Glutamatergic neuron (in vitro differentiated cells): ENCODE measurements at places on chromosomes 3 and 15. TPM values are rescaled to one million over a fixed set of nuclear protein-coding genes. Genes with fewer than 3 reads are reported as not detected.

Gene STRC
- 1.4 TPM for total RNA-seq

Gene ACTC1
- 19.6 TPM for total RNA-seq

Gene IL16
- 0.27 TPM for total RNA-seq

Gene PROK2
- not detected for total RNA-seq

Gene SCN5A
- total RNA-seq, result 4.8 TPM

Gene TMEM266
- total RNA-seq, result 1.3 TPM

Gene SEMA6D
- 255 TPM for total RNA-seq

GRCh38 chr15:76354823-76355440, 18.4 kb downstream of the ISL2 start:
- no peak for DNase-seq

- DNase-seq, result no peak
These were observed 43.0 kb upstream of the IL20RB start for GRCh38 chr3:136914739-136915138.

DNA sequence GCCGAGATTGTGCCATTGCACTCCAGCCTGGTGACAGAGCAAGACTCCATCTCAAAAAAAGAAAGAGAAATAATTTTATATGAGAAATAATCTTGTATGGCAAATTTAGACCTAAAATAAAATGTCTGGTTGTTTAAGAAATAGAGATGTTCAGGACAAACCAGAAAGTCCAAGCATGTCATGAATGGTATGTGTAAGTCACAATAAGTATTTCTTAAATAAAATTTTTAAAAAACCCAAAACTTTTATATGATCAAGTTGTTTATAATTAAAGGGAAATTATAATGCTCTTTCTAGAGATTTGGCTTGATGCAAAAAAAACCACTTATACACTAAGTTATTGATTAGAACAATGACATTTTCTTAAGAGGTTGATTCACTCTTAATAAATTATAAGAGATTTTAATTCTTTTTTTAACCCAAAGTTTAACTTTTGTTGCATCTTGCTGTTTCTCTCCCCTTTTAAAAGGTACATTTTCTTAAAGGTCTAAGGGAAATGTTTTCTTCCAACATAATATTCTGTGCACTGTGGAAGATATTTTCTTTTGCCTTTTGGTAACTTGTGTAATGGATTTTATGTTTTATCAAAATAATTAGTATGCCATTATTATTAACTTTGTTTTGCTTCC, 105.7 kb downstream of the RTP4 start:
- DNase-seq, result no peak

GRCh38 chr15:32908872-32909271, 191.1 kb downstream of the GREM1 start:
- no peak for DNase-seq

- DNase-seq, result no peak
These were observed 399.4 kb downstream of the ROBO1 start for GRCh38 chr3:79368403-79368802.

GRCh38 chr3:163476179-163476578, 1602.1 kb downstream of the SI start:
- DNase-seq, result no peak

DNA sequence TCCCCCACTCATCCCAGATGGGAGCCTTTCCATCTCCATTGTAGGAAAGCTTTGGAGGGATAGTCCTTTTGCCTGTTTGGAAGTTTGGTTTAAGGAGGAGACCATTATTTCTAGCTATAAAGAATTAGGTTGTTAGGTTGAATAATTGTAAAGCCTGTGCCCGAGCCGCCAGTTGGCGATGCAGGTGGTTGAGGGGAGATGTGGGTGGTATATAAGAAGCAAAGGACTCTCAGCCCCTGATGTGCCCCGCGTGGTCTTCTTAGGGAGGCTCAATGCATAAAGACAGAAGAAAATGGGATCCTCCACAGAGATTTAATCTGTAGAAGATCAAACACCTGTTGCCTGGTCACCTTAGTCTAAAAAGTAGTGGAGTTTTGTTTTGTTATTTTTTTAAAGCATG, 55.7 kb downstream of the CHDH start:
- no peak for DNase-seq

DNA sequence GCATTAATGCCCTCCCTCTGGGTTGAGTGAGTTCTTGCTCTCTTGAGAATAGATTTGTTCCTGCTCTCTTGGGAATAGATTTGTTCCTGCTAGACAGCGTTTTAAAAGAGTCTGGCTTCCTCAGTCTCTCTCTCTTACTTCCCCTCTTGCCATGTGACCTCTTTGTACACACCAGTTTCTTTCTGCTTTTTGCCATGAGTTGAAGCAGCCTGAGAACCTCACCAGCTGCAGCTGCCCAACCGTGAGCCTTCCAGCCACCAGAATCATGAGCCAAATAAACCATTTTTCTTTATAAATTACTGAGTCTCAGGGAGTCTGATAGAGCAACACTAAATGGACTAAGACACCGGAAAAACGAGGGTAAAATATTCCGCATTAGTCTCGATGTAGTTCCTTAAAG, 253.6 kb downstream of the CNTN6 start:
- no peak for DNase-seq

GRCh38 chr3:186782542-186783057, 777 bp upstream of the EIF4A2 start:
- no peak for DNase-seq

DNA sequence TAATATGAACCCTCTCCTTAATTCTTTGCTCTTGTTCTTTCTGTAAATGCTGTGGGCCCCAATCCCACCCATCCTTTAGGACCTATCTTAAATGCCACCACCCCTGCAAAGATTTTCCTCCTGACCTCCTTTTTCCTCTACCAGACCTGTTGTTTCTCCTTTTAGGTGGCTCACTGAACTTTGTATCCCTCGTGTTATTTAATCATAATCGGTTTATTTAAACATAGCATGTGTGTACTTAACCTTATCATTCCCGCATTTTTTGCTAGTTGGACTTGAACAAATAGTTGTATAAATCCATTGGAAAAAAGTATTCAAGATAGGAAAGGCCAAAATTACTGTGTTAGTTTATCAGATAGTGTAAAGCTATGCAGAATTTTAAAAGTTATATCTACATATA, 988 bp upstream of the NFKBIZ start:
- no peak for DNase-seq

DNA sequence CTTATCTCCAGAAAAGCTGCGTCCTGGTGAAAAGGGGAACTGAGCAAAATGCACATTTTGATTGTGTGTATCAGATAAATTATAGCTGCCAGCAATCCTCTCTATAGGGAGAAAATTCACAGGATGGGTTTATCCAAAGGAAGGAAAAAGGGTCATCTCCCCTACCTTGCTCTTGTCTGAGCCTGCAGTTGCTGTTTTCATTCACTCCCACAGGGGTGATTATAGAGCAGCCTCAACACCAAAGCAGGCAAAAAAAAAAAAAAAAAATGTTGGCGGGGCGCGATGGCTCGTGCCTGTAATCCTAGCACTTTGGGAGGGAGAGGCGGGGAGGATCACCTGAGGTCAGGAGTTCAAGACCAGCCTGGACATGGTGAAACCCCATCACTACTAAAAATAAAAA, 333.7 kb downstream of the ROBO2 start:
- no peak for DNase-seq

GRCh38 chr3:133966954-133967353, 62.8 kb downstream of the SLCO2A1 start:
- no peak for DNase-seq

DNA sequence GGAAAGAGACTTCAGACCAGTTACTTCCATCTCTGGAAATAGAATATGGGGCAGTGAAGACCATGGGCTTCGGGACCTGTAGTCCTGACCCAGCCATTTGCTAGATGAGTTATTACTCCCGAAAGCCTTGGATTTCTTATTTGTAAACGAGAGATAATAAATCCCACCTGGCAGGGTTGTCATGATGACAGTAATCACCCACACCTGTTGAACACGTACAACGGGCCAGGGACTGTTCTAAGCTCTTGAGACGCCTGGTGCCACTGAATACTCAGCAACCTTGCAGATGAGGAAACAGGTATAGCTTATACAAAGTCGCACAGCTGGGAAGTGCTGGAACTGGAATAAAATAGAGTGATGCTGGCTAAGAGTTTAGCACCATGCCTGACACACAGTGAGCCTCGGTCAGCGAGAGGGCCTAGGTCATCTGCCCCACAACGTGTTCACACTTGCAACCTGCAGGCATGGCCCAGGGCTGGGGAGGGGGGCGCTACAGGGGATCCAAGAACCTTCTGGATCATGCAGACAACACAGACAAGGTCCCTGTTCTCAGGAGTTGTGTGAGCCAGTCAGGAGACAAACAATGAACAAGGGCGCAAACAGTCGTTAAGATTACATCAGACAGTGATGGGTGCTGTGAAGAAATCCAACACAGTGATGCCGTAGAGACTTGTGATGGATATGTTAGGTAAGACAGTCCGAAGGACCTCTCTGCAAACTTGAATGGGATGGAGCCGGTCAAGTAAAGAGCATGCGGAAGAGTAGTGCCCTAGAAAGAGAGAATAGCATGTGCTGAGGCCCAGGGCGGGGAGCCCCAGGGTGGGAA, 89.2 kb downstream of the CORO2B start:
- no peak for DNase-seq

GRCh38 chr15:57019496-57020160, 101.2 kb downstream of the TCF12 start:
- no peak for DNase-seq

GRCh38 chr3:13673207-13673606, 124.3 kb downstream of the FBLN2 start:
- DNase-seq, result no peak

DNA sequence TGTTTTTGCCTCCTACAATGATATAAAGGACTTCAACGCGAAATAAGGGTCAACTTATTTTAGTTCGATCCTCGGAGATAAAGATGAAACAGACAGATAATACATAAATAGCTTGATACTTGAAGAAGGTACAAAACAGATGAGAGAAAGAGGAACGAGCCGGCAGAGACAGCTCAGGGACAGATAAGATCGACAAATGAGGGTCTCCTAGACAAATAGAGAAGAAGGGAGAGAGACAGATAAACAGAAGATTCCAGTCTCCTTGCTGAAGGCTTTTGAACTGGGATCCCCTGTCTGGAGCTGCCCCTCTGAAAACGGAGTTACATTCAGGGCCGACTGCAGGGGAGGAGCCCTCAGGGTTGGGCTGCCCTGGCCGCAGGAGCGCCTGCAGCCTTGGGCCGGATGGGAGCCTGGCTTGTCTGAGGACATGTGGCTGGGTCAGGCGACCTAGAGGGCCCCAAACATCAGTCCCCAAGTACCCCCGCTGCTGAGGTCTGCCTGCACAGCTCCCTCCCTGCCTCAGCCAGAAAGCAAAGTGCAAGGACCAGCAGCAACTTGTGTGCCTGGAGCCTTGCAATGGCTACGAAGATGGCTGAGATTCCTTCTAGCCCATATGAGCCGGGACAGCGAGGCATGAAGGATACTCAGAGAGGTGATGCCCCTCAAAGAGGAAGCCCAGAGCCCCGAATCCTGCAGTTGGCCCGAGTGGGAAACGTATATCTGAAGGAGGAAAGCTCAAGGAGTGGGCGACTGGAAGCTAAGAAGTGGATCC, 926 bp upstream of the SKOR1 start:
- DNase-seq, result no peak

GRCh38 chr3:73572368-73572767, 52.4 kb downstream of the PDZRN3 start:
- DNase-seq, result no peak

DNA sequence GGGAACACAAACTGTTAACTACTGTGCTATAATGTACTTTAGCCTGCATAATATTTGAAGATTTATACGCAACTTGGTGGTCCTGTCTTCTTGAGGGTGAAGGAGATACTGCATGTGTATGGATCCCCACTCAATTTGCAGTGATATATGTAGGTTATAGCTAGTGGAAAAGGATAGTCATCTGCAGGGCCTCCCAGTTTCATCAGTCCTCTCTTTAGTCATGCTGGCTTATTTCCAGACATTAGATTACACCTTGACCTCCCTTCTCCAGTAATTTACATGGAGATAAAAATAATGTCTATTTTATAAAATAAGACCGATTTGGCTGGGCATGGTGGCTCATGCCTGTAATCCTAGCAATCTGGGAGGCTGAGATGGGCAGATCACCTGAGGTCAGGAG, 3.7 kb downstream of the NR1D2 start:
- DNase-seq, result no peak

DNA sequence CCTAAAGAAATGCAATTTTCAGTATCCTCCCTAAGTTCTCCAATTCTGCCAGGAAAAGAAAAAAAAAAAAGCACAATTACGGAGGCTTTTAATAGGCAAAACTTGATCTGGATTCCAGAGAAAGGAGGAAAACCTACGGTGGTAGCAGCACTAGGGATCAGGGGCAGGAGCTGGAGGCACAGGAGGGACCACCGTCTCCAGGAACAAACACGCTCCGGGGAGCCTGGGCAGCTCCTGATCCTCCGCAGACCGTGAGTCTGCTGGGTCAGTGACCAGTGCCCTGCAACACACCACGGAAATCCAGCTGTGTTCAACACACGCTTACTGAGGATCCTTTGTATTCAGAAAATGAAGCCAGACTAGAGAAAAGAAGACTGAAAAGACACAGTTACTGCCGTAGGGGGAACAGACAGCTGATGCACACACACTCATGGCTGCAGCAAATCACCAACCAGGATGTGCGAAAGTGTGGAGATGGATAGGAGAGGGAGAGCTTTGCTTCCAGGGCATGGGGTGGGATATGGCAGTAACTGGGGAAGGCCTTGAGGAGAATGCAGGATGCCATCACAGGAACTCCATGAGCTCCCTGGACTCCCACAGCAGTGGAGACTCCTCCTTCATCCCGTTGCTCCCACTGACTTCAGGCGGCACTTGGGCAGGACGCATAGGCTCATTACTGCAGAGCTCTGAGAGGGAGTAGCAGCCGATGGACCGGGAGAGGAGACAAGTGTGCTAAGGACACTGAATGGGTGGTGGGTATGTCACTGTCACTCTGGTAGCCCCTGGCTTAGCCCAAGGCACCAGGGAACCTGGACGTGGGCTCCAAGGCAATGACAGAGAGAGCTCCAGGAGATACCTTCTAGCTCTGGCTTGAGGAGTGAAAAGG, 167.0 kb downstream of the ATP10A start:
- DNase-seq, result no peak

GRCh38 chr15:74179101-74179841, 5.8 kb downstream of the ISLR start:
- peak; percentile 8 for DNase-seq

GRCh38 chr15:100790786-100791265, 88.8 kb upstream of the ALDH1A3 start:
- no peak for DNase-seq

- no peak for DNase-seq
These were observed 790.5 kb downstream of the DIPK2A start for GRCh38 chr3:144762091-144762490.

GRCh38 chr15:48803877-48804276, 7.0 kb downstream of the CEP152 start:
- peak; percentile 14 for DNase-seq

- no peak for DNase-seq
These were observed 68.6 kb downstream of the VGLL4 start for GRCh38 chr3:11574981-11575669.

GRCh38 chr3:52787672-52788625, 6.6 kb upstream of the ITIH3 start:
- peak; percentile 21 for DNase-seq

GRCh38 chr3:152309535-152310307, 41.0 kb downstream of the MBNL1 start:
- DNase-seq, result no peak
